GM06990 (cell line): ENCODE measurements at places on chromosomes 3 and 15.

GRCh38 chr3:18237251-18238005 lies 187.7 kb downstream of the SATB1 start:
- DNase-seq: peak; percentile 22

GRCh38 chr3:74564560-74564959 lies 49.9 kb downstream of the CNTN3 start:
- no peak for DNase-seq

- DNase-seq: no peak
These were observed 86.3 kb upstream of the XCR1 start for GRCh38 chr3:46113608-46114007.

DNA sequence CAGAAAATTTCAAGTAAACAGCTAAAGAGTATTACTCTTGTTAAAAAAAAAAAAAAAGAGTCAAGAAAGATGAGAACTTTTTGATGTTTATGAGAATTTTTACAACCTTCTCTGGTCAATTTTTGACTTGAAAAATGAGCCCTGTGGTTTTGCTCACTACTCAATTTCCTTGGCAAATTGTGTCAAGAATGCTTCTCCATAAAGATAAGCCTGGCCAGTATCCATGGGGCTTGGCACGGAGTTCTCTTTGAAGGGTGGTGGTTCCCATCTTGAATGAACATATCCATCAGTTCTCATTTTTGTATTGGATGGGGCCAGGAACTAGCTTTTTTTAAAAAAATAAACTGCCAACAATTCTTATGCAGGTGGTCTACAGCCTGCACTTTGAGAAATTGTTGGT lies 179.9 kb downstream of the RYR3 start:
- no peak for DNase-seq

GRCh38 chr3:58746758-58747157 lies 80.2 kb upstream of the FAM3D start:
- no peak for DNase-seq

DNA sequence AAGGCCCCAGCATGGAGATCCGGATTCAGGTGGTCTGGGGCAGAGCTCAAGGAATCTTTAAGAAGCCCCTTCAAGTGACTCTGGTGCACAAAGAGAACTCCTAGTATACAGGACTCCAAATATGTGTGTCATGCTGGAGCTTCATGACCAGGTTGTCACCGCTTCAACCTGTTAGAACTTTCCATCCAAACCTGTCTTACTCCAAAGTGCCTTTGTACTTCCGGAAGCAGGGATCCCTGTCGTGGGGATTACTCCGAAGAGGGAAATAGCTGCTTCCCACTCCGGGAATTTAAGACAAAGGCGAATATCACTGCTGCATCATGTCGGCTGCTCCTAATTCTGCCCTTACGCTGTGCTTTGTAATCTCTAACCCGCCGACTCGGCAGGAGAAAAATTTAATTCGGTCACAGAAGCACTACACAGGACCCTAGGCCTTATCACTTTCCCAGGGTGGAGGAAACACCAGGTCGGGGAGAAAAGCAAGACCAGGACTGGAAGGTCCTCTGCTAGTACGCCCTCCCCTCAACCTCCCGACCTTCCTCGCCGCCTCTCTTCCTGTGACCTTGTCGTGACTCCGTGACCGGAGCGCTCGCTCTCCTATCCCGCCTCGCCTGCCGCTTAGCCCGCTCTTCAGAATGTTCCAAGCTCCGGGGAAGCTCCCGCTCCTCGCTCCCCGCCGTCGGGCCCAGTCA lies 730 bp downstream of the HIGD1A start:
- DNase-seq: no peak

GRCh38 chr15:58110999-58111717 lies 27.0 kb upstream of the AQP9 start:
- DNase-seq: no peak

DNA sequence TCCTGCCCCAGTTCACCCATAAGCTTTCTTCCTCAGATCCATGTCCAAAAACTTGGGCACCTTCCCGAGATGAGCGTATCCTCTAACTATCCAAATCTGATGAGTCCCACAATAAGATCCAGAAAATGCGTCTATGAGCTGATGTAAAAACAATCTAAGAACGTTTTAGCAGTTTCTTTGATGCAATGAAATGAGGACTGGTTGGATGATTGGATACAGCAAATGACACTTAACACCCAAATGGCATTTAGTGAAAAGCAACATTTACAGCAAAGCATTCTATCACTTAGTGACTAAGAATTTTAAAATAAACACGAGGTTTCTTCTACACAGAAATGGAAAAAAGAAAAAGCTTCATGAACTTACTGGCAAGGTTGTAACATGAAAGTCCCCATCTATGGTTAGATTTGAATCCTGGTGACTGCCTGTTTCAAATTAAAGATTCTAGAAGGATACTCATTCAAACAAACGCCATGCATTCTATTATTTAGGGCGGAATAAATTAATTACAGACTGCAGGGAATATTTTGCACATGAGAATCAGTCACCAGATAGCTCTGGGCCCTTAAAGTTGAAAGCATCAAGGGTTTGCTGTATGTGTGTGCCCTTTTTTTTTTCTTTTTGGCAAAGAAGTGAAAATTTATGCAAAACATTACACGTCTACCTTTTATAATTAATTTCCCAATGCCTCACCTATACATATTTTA lies 598.6 kb downstream of the FOXP1 start:
- DNase-seq: no peak

- no peak for DNase-seq
These were observed 81.5 kb upstream of the LIMD1 start for GRCh38 chr3:45513041-45513440.

- no peak for DNase-seq
These were observed 29.3 kb upstream of the TPM1 start for GRCh38 chr15:63013052-63013808.

- DNase-seq: no peak
These were observed 239.0 kb upstream of the NAALADL2 start for GRCh38 chr3:174620138-174620537.
